ENCODE measurements at places on chromosomes 1 and 21.
A peak's percentile ranks its signal among the peaks of the same experiment; 100 is the strongest.

DNA sequence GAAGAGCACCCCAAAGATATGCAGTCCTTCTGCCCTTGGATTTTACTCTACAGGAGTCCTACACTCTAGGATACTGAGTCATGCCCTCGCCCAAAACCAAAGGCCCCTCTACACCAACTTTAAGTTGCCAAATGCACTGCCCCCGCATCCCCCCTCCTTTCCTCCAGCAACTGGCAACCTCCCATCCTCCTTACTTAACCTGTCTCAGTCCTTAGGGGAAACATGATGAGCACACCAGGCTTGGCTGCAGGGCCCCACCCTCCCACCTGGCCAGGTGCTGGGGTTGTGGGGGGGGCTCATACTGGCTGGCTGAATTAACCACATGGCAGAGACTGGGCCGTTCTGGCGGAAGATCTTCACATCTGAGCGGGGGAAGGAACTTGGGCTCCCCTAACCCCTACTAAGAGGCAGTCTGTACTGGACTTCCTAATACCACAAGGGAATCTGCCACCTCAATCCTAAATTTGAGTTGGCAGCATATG is 1.2 kb downstream of the HDGF start:
- DNase-seq = no peak

DNA sequence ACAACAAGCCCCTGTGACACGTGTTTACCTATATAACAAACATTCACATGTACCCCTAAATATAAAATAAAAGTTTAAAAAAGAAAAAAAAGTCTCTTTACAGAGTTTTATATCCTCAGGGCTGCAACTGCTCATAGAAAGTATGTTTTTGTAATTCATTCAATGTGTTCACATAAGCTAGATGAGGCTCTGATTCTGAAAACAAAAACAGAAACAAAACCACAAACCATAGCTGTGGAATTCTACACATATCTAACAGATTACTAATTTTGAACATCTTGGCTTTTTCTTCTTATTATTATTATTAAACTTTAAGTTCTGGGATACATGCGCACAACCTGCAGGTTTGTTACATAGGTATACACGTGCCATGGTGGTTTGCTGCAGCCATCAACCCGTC is 579.6 kb upstream of the ZRANB2 start:
- DNase-seq = no peak

- DNase-seq = no peak
Observed at GRCh38 chr1:116824631-116825206, 70.5 kb downstream of the CD2 start.

- peak; percentile 80 for DNase-seq
Observed at GRCh38 chr1:109783436-109783835, 19.7 kb upstream of the EPS8L3 start.

DNA sequence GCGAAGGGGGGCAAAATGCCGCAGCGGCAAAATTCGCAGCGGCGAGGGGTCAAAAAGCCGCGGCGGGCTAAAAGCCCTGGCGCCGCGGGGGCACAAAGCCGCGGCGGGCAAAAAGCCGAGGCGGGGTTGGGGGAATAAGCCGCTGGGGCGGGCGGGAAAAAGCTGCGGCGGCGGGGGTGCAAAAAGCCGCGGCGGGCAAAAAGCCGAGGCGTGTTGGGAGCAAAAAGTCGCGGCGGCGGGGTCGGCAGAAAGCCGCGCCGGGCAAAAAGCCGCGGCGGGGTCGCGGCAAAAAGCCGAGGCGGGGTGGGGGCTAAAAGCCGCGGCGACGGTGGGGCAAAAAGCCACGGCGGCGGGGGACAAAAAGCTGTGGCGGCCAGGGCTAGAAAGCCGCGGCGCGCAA is 3902.5 kb downstream of the SRGAP2C start:
- no peak for DNase-seq

Measured in epithelial cell of proximal tubule (primary cell).